ENCODE measurements at places on chromosomes 11 and 22.

- no peak for DNase-seq
Measured at GRCh38 chr11:21174781-21175180, 505.4 kb downstream of the NELL1 start.

DNA sequence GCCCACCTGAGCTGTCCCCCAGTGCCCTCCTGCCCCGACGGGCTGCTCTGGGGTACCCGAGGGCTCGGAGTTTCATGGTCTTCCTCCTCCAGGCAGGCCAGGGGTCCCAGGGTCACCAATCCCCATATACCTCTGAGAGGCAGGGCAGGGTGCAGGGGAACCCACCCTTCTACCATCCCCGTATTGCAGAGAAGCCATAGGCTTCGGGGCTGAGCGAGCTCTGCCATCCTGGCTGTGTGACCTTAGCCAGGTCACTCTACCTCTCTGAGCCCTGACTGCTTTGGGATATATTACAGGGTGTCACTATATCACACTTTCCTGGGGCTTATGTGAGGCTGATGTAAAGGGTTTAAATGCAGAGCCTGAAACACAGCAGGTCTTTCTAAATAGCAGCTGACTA is 57.4 kb downstream of the NAT10 start:
- no peak for DNase-seq

DNA sequence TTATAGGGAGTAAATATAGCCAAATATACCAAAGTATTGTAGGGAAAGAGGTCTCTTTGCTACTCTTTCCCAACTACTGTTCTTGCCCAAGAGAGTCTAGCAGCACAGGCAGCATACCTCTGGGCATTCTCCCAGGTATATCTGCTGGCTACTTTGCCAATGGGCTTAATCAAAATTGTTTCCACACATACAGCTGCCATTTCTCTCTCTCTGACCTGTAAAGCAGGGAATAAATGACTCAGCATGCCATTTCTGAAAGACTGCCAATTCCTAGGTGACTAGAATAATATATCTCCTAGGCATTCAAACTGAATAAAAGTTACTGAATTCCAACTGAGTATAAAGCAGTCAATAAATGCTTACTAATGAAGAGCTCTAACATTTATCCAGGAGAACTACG is 44.6 kb downstream of the RDX start:
- DNase-seq = no peak

DNA sequence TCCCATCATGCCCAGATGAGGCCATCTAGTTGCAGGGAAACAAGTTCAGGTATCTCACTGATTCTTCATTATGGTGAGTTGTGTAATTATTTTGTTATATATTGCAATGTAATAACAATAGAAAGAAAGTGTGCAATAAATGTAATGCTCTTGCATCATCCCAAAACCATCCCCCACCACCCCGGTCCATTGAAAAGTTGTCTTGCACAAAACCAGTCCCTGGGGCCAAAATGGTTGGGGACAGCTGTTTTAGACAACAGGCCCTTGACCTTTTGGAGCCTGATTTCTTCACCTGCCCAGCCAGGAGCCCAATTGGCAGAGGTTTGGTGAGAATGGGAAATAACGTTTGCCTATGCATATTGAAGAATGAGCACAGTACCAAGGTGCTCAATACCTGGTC is 15.9 kb downstream of the MPEG1 start:
- DNase-seq = no peak

- no peak for DNase-seq
Measured at GRCh38 chr11:57772562-57772961, 11.0 kb downstream of the CTNND1 start.

GRCh38 chr11:113596658-113597057 is 109.5 kb downstream of the TMPRSS5 start:
- DNase-seq = no peak

DNA sequence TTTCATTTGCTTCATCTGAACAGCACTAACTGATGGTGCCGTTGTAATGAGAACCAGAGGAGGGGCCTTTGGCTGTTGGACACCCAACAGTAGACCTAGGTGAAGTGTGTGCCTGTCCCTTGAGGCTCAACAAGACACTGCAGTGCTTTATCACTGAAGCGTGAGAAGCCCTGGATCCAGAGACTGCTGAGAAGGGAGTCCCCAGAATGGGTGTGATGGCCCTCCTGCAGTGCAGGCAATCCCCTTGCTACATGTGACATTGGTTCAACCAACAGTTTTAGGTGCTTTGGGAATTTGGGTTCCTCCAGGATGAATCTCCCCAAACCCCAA is 125.6 kb downstream of the BRD1 start:
- DNase-seq = no peak

GRCh38 chr11:73233692-73234470 is 15.8 kb downstream of the P2RY2 start:
- no peak for DNase-seq

DNA sequence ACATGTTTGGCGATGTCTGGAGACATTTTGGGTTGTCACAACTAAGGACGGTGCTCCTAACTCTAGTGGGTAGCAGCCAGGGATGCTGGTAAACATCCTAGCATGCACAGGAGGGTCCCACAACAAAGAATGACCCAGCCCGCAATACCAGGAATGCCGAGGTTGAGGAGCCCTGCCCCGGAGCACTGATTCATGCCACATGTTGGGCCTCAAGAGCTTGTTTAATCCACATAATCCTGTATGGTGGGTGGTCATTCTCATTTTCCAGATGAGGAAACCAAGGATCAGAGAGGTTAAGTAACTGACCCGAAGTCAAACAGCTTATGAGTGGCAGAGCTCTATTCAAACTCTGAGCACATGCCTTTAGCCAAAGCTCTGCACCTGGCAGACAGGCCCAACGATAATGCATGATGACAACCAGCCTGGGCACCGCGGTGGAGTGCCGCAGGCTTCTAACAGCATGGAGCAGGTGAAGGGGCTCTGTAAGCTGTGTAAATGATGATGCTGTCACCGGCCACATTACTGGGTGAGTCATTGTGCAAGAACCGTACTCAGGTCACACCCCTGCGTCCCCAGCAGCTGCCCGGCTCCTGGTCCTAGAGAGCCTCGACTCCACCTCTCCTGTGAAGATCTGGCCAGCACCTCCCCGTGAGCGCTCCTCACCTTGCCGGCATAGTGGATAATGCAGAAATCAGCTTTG is 58.6 kb downstream of the APOL1 start:
- DNase-seq = no peak

DNA sequence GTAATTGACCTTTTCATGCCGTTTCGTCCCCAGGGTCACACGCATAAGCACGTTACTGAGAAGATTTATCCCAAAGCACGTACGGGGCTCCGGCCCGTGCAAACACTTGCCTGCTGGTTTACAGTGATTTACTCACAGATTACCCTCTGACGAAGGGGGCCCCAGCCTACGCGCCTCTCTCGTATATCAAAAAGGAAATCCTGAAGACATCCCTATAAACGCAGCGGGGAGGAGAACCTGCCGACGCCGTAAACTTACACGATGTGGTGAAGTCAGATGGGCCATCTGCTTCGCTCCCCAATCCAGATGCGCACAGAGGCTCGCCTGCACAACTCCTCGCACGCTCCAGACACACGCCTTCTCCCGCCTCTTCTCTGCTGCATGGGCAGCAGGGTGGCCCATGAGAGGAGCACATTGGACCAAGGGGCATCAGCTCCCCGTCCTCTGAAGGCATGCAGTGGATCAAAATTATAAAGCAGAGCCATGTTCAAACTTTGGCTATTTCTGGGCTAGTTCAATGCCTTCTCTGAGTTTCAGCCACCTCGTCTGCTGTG is 123.6 kb downstream of the MN1 start:
- no peak for DNase-seq

DNA sequence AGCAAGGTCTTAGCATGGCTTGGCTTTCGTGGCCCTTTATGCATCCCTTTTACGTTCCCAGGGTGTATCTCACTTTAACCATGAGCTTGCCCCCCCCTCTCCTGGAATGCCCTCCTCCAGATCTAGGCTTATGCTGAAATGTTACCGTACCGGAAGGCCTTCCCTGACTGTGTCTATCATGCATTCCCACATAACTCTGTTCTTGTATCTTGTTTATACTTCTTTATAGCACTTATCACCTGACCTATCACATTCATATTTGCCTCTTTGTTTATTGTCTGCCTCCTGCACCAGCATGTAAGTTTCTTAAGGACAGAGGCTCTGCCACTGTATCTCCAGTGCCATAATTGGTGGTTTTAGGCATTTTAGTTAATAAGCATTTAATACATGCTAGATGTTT is 38.9 kb downstream of the PPFIBP2 start:
- DNase-seq = no peak

- no peak for DNase-seq
Measured at GRCh38 chr11:91997226-91997625, 227.4 kb upstream of the FAT3 start.

DNA sequence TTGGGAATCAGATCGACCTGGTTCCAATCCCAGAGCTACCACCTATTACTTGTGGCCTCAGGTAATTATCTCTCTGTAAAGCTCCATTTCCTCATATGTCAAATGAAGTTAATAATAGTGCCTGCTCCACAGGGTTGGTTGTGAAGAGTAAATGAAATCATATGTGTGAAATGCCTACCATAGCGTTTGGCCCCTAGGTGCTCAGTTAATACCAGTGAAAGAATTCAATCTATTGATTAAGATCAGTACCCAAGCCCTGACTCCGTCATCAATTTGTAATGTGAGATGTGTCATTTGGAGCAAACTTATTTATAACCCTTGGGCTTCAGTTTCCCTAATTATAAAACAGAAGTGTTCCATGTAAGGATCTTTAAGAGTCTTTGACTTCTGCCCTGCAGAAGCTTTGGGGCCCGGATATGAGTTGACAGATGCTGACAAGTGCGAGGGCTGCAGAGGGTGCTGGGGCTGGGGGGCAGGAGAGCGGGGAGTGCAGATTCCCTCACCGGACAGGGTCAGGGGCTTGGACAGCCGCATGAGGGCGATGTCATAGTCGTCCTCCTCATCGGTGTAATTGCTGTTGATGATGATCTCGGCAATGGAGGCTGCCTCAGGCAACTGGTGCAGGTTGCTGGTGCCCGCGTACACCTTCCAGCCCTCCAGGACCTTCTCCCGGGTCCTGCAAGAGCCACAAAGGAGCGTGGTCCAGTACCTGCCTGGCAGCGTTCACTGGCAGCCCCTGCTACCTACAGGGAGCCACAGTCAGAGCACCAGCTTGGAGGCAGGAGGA is 20.9 kb downstream of the TMPRSS13 start:
- DNase-seq = no peak

GRCh38 chr11:115670538-115671205 is 166.5 kb upstream of the CADM1 start:
- no peak for DNase-seq

DNA sequence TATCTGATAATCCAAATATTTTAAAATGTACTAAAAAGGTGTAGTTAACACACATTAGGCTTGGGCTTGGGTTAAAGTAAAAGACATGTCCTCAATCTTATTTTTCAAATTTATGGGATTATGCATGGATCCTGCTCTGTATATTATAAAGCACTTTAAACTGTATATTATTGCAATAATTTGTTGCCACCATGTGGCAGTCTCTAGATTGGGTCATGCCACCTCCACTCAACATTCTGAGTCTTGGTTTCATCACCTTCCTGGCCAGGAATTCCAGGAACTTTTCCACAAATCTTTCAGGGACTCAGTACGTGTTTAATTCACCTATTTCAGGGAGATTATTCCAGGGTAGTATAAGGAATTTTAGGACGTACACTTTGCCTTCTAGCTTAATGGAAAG is 695.5 kb downstream of the FAM181B start:
- no peak for DNase-seq
